Right lung (tissue), 10 donors: ENCODE measurements at places on chromosomes 7 and 10.

DNA sequence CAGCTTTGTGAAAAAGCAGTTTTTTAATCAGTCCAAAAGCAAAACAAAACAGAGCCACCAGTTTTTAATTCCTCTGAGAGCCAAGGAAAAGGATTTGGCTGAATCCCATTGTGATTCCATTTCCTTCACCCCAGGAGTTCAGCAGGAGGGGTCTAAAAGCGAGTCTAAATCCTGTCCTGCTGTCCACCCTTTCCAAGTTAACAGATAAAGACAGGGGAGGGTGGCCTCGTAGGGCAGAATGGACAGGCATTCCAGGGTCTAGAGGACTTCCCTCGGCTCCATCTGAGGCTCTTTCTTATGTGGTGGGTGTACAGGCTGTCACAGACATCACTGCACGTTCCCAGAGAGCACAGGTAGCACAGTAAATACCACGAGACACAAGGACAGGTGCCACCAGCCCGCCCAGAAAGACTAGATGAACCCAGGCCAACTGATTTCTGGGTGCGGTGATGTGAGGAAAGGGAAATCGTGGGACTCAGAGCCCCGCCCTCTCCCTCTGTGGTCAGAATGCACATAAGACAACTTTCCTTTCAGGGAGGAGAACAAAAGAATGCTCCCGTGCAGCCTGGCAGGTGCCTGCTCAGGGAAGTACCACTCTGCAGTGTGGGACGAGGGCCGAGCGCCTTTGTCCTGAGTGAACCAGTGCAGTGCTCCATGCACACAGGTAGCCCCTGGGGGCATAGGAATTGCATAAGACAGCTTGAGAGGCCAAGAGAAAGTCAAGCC is 119.7 kb downstream of the ABLIM1 start:
- DNase-seq, result no peak

DNA sequence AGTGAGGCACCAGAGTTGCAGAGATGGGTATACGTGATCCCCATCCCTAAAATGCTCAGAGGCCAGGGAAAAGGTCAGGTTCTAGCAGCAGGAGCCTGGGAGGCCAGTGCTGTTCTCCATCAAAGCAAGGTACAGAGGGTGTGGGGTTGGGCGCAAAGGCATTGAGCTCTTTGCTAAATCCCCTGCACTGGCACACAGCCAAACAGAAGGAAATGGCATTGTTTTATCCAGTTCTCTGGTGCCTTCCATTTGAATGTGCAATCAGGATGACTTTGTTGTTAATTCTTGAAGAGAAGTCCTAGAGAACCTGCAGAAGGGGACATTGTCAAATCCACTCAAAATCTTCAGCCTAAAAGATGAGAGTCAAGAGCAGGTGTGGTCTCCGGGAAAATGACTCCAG is 111.3 kb upstream of the CHST15 start:
- no peak for DNase-seq

- no peak for DNase-seq
Observed at GRCh38 chr7:104039363-104039762, 49.9 kb upstream of the RELN start.

- DNase-seq, result peak; percentile 42
Observed at GRCh38 chr7:29988424-29989256, 961 bp downstream of the SCRN1 start.

DNA sequence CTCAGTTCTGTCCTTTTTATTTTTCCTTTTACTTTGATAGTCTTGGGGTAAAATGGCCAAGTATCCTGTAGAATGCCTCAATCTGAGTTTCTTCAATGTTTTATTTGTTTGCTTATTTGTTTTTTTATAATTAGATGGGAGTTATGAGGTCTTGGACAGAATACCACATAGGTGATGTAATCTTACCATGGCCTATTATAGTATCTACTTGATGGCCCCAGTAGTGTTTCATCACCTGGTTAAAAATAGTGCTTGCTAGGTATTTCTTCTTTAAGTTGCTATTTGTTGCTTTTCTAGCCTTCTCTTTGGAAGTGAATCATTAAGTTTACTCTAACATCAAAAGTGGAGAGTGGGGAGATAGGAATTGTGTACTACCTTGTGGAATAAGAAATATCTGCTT is 1020.0 kb upstream of the KCND2 start:
- no peak for DNase-seq

DNA sequence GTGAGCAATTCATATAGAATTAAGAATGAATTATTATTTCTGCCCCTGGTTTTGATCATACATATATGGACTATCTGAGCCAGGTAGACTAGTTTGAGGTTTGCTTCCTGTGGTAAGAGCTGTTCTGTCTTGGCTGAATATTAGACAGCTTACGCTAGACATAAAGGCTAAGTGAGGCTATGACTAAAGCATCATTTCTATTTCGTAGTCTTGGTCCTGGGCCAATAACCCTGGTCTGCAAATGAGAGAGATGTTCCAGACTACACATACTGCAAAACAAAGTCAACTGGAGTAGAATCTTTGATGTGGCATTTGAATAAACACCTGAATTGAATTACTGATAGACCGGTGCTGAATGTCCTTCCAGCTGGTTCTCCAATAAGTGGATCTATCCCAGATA is 40.8 kb upstream of the CACNB2 start:
- no peak for DNase-seq

GRCh38 chr7:13778967-13779366 is 210.5 kb downstream of the ETV1 start:
- no peak for DNase-seq

DNA sequence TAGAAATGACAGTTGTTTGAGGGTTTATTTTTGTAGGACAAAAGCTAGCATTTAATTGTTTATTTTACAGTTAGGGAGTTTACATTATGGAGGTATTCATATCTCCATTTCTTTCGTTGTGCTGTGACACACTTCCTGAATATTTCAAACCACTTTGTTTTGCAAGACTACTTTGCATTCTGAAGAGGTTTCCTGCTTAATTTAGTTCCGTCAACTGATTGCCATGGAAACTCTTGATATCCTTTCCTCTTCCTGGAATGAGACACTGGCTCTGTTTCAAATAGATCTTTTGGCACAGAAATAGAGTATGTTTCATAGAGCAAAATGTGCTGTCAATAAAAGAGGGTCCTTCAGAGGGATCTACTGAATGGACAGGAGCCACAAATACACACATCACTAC is 159.5 kb upstream of the AGR3 start:
- DNase-seq, result peak; percentile 62
